ENCODE measurements at places on chromosomes 2 and 18.

- DNase-seq = no peak
Measured at GRCh38 chr2:162092658-162093556, 18.9 kb upstream of the DPP4 start.

DNA sequence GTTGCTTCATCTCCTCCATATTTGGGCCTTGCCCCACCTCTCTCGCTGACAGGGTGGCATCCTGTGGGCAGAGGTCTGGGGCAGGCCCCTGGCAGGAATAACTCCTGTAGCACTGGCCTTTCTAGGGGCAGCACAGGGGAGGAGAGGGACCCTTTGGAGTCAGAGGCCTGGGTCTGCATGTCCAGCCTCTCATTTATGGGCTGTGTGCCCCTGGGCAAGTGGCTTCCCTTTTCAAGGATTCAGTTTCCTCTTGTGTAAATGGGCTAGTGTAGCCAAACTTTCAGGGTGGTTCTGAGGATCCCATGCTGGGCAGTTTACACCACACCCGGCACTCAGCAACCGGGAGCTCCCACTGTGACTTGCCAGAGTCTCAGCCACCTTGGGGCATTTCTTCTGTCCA, 23.4 kb downstream of the ADRA2B start:
- no peak for DNase-seq

DNA sequence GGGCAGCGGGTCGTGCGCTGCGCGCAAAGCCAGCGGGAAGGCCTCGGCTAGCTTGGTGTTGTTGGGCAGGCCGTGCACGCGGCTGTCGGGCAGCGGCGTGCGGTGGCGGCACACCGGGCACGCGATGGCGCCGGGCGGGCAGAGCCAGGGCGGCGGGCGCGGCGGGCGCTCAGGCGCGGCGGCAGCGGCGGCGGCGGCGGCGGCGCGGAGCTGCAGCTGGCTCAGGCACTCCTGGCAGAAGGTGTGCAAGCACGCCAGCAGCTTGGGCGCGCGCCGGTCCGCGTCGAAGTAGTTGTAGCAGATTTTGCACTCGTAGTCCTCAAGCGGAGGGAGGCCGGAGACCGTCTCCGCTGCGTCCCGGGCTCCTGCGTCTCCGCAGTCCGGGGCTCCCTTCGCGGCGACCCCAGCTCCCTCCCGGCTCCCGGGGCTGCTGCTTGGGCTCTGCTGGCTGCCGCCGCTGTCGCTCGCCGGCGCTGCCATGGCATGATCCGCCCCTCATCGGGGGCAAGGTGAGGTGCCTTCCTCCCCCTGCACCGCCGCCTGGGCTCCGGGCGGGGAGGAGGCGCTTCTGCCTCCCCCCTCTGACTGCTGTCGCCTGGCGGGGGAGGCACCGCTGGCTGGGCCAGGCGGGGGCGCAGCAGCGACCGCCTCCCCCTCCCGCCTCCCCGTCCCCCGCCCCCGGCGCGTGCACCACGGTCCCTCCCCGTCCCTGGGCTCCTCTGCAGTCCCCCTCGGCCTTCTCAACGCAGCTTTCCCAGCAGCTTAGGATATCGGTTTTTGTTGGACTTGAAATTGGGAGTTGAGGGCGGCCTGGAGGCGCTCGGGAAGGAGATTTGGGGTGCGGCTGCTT, 21.0 kb upstream of the PAX3 start:
- peak; percentile 76 for DNase-seq

- no peak for DNase-seq
Measured at GRCh38 chr2:233184669-233185068, 66.8 kb upstream of the ATG16L1 start.

DNA sequence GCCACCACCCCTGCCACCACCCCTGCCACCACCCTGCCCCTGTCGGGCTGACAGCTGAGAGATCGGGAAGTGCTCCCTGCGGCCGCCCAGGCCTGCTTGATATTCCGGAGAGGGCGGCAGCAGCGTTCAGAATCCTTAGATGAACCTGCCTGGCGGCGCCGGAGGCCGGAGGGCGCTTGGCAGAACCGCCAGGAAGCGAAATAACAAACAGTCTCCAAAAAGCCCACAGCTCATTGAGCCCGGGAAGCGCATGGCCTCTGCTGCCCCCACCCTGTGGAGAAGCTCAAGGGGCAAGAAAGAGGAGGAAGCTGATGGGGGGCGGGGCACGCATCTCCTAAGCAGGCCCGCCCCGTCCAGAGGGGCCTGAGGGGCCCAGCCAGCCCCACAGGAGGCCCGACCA, 92.2 kb upstream of the MBOAT2 start:
- DNase-seq = no peak

DNA sequence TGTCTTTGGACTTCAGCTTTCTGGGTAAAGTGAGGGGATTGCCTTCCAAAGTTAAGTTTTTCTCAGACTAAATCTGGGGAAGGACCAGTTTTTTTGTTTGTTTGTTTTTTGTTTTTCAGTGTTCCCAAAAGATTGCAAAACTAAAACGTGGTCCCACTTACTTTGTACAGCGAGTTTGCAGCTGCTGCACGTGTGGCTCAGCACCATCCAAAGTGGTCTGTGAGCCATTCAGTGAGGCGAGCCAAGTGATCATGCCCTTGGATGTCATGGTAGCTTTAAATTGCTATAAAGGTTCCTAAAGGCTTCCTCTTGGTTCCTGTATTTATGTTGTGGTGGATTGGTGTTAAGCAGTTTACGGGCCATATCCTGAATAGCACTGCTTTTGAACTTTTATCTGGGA, 23.0 kb downstream of the TET3 start:
- no peak for DNase-seq

GRCh38 chr18:10454681-10455557, 484 bp downstream of the APCDD1 start:
- peak; percentile 45 for DNase-seq

- DNase-seq = no peak
Measured at GRCh38 chr2:108253106-108253505, 13.3 kb downstream of the SULT1C3 start.

DNA sequence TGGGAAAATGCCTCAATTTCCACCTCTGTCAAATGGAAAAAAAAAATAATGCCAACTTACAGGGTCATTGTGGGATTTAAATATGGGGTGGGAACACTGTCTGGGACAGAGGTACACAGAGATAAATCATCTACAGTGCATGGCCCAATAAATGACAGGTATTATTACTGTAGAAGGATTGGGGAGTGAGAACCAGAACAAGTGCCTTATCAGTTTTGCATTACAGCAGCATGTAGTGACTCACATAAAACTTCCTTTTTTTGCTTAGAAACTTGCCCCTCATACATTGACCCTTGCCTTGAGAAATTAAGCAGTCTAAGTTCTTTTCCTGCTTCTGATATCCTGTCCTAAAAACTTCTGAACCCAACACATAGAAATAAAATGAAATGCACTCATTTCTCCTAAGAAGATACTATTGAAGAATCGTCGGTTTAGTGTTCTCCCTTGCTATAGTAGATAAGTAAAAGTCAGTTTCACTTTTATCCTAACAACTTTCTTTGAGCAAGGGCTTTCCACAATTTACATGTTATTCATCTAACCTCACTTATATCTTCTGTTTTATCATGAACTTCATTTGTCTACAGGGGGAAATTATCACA, 121.0 kb upstream of the HAAO start:
- no peak for DNase-seq

GRCh38 chr2:27954771-27955383, 64.3 kb downstream of the BABAM2 start:
- no peak for DNase-seq

DNA sequence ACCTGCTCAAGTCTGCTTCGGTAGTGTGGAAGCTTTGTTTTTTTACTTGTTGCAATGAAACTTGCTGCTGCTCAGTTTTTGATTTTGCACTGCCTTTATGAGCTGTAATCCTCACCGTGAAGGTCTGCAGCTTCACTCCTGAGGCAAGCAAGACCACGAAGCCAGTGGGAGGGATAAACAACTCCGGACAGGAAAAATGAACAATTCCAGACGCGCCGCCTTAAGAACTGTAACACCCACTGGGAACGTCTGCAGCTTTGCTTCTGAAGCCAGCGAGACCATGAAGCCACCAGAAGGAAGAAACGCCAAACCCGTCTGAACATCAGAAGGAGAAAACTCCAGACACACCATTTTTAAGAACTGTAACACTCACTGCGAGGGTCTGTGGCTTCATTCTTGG, 245.7 kb upstream of the REG3G start:
- DNase-seq = no peak

GRCh38 chr2:17879913-17880274, 1.4 kb downstream of the KCNS3 start:
- no peak for DNase-seq

DNA sequence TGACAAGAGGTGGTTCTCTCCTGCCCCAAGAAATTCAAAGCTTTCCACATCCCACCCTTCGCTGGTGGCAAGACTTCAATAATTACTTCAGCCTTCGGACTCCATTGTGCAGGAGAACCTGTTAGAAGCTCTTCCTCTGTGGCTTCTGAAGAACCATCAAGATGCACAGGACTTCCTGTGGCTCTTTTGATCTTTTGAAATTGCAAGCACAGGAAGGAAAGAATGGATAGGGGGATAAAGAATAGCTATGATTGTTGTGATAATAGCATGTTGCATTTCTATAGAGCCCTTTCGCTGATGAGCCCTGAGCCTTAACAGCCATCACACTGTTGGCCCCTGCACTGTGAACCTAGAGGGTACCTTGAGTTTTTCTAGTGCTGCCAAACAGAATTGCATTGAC, 7.4 kb downstream of the EPAS1 start:
- DNase-seq = no peak

DNA sequence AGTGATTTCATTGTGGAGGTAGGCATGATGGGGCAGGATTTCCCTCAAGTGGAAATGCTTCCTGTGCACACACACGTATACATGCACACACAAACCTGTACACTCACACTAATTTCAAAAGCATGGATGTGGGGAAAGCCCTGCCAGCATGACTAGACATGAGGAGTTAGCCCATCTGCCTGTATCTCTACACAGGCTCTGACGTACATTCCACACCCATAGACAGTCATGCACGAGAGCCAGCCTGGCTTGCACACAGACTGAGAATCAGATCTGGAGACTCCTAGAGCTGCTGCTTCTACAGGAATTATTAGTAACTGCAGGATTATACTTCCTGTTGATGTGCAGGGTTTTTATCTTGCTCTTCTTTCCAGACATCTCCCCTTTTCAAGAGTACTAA, 27.3 kb upstream of the NFU1 start:
- no peak for DNase-seq

DNA sequence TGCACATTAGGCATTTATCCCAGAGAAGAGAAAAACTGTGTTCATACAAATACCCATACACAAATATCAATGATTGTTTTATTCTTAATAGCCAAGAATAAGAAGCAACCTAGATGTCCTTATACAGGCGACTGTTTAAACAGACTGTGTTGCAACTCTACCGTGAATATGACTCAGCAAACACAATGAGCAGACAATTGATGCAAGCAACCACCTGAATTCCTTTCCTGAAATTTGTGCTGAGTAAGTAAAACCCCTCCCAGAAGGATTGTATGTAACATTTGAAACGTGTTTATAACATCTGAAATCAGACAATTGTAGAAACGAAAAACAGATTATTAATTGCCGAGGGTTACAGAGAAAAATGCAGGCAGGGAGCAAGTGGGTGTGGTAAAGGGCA, 621.9 kb upstream of the SOX11 start:
- peak; percentile 59 for DNase-seq

- no peak for DNase-seq
Measured at GRCh38 chr2:186757009-186757408, 63.1 kb downstream of the FAM171B start.

Measured in NCI-H345 (cell line).